GM19239 (cell line): ENCODE measurements at places on chromosomes 5 and 9.

DNA sequence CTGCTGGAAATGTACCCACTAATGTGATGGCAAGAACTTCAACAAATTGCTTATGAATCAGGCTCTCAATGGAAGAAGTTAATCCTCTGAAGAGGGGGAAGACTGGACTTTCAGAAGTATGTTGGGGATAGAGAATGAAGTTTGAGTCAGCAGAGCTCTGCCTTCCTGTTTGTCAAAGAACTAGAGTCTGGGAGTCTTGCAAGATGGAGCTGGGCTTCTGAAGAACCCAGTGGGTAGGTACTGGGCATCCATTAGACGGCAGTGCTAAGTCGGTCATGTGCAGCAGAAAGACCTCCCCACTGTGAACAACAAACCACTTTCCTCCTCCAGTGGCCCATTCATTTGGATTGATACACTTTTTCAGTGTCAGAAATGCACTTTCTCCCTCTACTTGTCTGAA is 34.6 kb downstream of the OTULIN start:
- no peak for DNase-seq

DNA sequence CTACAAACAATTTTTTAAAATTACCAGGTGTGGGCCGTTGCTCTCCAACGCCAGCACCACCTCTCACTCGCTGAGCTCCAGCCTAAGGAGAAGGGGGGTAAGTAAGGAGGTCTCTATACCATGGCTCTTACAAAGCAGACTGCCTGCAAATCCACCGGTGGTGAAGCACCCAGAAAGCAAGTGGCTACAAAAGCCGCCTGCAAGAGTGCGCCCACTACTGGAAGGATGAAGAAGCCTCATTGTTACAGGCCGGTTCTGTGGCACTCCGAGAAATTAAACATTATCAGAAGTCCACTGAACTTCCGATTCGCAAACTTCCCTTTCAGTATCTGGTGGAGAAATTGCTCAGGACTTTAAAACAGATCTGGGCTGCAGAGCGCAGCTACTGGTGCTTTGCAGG is 46.0 kb downstream of the CDO1 start:
- no peak for DNase-seq

DNA sequence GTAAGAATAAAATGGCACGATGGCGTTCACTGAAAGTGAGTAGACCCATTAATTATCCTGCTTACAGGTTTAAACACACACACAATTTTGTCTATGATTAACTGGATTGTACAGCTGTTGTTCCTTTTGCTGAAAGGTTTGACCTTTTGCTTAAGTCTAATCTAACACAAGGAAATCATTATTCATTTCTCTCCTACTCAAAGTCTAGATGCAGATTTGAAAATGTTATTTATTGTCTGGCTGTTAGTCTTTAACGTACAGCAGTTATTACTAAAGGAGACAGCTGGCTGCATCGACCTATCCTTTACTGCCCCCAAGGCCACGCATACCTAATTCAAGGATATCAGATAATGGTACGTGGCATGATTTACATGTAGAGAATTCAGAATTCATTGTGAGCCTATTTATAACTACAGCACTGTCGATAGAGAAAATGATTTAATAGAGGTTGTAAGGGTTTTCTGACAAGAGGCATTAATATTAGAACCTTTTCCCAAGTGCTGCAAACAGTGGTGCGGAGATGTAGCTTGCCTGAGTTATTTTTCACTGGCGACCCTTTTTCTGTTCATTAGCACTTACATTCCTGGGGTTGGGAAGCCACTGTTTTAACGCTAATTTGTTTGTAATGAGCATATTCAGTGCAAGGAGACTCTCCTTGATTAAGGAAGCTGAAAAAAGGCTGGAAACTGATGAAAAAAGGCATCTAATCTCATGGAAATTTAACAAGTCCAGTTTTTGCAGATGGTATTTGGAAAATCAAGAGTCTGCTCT is 368.4 kb upstream of the GRAMD2B start:
- DNase-seq, result no peak

- no peak for DNase-seq
Measured at GRCh38 chr9:134190232-134191121, 26.1 kb upstream of the RNU6ATAC start.

GRCh38 chr5:174087783-174088182 is 42.3 kb downstream of the NSG2 start:
- no peak for DNase-seq

DNA sequence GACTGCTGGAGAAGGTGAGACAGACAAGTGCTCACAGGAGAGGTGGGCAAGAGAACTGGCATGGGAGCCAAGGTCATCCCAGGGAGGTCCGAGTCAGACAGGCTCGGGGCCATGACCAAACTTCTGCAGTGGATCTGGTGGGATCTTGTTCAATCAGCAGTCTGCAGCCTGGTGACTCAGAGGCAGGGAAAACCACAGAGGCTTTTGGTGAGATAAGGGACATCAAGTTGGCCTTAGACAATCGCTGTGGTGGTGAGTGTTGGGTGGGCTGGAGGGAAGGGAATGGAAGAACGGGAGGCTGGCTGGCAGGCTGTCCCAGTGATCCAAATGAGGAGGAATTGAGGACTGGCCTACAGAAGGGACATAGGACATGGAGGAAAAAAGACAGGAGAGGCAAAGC is 123.8 kb downstream of the TMEM174 start:
- no peak for DNase-seq

GRCh38 chr9:107782381-107782780 is 292.8 kb upstream of the KLF4 start:
- no peak for DNase-seq

GRCh38 chr9:113183956-113184488 is 33.2 kb downstream of the SLC31A2 start:
- no peak for DNase-seq

DNA sequence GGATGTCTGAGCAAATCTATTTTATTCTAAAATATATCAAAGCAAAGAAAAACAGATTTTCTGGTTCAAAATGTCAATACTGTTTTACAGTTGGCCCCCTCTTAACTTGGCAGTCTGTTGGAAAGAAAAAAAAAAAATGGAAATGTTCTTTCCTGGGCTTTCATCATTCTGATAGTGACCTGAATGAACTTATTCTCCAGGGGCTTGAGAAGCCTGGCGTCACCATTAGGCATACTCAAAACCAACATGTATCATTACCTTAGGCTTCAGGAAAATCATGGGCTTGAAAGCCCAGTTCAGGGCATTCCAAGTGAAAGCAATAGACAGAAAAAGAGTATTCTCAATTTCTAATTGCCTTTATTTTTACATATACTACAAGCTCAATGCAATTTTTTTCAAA is 283.7 kb upstream of the PUM3 start:
- DNase-seq, result no peak

- DNase-seq, result no peak
Measured at GRCh38 chr9:35905051-35905781, 786 bp upstream of the HRCT1 start.

GRCh38 chr9:8419596-8420275 is 620.2 kb upstream of the DMAC1 start:
- no peak for DNase-seq

DNA sequence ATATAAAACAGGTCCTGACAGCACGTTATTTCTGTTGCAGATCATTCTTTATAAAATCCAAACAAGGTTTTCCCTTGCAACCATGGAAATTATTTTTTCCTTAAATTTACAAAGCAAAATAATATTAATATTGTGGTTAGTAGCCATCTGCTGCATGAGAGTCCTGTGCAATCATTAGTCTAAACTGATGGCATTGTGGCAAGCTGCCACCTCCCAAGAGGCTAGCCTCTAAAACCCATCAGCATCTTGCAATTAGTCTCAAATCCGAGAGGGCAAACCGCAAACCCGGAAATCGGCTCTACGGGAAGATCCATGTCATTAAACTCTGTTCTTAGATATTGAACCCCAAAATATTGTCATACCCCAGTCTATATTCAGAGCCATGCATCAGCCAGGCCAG is 11.3 kb upstream of the CDH6 start:
- no peak for DNase-seq

- DNase-seq, result no peak
Measured at GRCh38 chr9:90343991-90344390, 298.6 kb downstream of the DIRAS2 start.

GRCh38 chr5:169085636-169086035 is 215.3 kb downstream of the SLIT3 start:
- no peak for DNase-seq

- no peak for DNase-seq
Measured at GRCh38 chr9:71975833-71976232, 64.4 kb downstream of the C9orf85 start.

DNA sequence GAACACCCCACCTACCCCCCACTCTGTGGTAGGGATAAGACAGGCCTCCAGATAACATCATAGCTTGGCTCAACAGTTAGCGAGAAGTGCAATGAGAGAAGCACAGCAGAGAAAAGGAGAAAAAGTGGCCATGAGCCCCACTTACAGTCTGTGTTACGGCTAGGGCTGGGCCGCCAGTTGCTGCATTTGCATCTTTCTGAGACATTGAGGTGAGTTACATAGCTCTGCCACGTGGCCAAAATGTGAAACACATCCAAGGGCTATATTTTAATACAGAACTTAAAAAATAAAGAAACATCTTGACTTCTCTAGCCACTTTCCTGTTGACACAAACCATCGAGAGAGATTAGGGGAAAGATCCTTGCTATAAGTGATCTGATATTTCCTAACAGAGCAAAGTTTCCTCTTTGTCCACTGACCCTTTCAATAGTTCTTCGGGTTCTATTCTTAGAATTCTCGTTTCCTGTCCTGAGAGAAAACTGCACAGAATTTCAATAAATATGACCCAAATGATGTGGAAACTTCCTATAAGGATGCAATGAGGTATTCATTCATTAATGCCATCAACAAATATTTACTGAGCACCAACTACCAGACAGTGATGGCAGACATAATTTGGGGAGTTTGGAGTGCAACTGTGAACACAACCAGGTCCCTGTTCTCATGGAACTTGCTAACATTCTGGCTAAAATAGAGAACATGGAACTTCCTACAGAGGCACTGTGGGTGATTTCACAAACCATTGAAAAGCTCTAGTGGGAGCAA is 3.2 kb upstream of the TLE4 start:
- DNase-seq, result no peak

DNA sequence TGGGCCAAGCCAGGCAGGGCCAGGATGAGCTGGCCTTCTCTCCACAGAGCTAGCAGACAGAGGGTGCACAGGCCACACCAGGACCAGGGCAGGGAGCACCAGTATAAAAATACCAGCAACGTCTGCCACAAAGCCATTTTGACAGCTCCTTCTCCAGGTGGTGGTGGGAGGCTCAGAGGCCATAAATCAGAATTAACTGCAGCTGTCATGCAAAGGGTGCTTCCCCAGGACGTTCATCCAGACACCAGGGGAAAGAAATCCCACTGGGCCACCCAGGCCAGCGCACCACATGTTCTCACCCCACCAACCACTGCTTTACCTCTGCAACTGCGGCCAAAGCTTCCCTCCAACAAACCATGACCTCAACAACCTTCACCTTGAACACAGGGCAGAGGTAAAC is 403.7 kb upstream of the TRPC7 start:
- no peak for DNase-seq

DNA sequence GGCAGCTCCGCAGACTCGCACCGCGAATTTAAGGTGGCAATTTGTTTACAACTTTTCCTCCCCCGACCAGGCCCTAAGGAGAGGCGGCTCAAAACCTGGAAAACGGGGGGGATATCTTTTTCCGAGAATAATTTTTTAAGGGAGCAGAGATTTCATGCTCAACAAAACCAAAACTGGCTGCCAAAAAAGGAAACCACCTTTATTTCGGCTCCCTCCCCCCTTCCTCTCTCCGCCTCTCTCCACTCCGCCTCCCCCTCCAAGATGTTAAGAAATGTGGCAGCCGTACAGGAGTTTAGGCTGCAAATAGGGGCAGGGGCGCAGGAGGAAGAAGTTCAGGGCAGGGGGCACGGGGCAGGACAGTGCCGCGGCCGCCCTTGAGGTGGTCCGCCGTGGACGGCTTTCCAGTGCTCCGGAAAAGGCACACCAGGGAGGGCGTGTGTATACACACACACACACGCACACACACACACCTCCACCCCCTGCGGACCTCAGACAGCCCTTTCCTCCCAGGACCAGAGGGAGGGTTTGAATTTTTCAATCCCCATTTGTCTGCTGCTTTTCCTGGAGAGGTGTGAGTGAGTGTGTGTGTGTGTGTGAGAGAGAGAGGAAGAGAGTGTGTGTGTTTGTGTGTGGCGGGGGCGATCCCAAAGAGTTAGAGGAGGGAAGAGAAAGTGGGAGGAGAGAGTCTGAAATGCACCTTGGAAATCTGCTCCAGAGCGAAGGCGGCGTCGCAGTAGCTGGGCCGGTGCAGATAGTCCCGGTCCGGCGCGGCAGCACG is 9.1 kb downstream of the PTCH1 start:
- DNase-seq, result no peak

GRCh38 chr9:110579862-110580219 is 300 bp upstream of the SVEP1 start:
- no peak for DNase-seq

DNA sequence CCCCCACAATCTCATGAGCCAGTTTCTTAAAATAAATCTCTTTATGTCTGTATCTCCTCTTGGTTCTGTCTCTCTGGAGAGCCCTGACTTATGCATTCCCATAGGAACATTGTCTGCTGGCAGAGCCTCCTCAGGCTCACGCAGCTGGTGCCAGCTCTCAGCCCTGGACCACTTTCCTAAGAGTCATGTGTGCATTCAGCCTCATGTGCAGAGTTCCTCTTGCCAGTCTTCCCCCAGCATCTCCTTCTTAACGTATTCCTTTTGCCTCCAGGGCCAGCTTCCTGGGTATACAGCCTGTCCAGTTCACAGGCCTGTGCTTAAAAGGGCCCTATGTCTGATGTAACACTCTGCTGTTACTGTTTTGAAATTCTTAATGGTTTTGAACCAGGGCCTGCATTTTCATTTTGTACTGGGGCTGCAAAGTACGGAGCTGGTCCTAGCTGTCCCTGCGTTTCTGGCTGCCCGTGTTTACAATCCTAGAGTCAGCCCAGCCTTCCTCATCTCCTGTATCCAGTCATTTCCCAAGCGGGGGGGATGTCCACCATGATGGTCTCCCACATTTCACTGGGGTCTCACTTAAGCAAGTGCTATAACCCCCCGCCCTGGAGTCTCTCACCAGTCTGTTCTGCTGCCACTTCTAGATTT is 18.1 kb downstream of the ANKRD33B start:
- no peak for DNase-seq

DNA sequence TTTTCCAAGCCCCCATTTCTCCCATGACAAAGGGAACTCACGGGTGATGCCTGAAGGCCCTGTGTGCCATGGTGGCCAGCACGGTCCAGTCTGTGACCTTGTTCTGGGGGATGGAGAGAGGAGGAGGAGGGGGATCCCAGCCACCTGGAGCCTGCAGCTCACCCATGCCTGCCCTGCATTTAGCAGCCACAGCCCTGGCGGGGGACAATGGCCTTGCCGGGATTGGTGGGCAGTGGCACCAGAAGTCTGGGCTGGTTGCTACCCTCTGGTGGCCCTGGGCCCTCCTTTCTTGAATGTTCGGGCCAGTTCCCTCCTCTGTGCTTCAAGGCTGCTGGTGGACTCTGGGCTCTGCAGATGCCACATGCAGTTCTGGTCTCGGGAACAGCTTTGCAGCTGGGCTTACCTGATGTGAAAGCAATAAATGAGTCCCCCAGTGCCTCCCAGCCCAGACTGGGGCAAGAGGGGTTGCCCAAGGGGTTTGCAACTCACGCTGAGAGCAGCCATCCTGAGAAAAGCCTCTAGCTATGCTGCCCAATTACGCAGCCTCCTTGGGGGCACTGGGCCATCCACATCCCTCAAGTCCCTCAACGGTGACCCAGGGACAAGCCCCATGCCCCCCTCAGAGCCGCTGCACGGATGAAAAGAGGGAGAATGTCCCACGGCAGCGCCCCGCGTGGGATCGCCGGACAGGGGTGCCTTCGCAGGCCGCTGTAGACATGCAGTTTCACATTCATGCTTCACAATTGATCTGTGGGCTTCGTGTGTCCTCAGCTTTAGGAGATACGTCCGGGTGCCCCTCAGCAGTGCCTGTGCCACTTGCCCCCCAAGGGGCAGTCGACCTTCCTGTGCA is 49.2 kb upstream of the FCN1 start:
- DNase-seq, result no peak
